ENCODE measurements at places on chromosomes 13 and 19.

GRCh38 chr13:46389457-46390451, 2.7 kb upstream of the RUBCNL start:
- DNase-seq: no peak

- DNase-seq: no peak
These were observed 81.2 kb upstream of the STK24 start for GRCh38 chr13:98658131-98658530.

DNA sequence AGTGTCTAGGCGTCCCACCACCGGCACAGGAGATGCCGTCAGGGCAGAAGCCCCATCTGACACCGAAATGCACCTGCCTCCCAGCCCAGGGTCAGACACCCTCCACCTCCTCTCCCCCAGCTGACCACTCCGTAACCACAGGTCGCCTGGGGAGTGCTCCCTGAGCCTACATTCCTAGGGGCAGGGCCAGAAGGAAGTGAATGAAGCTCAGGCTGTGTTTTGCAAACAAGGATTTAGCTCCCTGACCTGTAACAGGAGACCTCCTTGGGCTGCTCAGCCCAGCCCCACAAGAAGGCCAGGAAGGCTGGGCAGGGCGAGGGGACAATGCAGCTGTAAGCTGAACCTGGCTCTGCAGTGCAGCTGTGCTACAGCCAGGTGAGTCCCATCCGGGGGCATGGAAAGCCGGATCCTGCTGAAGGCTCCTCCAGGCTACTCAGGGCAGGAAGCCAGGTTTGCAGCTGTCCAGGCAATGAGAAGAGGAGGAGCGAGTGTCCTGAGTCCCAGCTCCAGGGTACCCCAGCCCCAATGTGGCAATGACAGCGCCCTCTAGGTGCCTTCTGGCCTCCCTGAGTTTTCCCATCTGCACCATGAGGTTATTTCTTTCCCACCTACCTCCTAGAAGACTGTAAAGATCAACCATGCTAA, 42.1 kb downstream of the RHPN2 start:
- DNase-seq: no peak

DNA sequence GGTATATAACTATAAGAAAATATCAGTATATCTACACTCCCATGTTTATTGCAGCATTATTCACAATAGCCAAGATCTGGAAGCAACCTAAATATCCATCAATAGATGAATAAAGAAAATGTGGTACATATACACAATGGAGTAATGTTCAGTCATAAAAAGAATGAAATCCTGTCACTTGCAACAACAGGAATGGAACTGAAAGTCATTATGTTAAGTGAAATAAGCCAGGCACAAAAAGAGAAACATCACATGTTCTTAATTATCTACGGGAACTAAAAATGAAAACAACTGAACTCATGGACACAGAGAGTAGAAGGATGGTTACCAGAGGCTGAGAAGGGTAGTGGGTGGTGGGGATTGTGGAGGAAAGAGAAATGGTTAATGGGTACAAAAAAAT, 665.2 kb downstream of the TBC1D4 start:
- DNase-seq: no peak

- DNase-seq: no peak
These were observed 50.1 kb upstream of the SLC15A1 start for GRCh38 chr13:98802559-98802958.

DNA sequence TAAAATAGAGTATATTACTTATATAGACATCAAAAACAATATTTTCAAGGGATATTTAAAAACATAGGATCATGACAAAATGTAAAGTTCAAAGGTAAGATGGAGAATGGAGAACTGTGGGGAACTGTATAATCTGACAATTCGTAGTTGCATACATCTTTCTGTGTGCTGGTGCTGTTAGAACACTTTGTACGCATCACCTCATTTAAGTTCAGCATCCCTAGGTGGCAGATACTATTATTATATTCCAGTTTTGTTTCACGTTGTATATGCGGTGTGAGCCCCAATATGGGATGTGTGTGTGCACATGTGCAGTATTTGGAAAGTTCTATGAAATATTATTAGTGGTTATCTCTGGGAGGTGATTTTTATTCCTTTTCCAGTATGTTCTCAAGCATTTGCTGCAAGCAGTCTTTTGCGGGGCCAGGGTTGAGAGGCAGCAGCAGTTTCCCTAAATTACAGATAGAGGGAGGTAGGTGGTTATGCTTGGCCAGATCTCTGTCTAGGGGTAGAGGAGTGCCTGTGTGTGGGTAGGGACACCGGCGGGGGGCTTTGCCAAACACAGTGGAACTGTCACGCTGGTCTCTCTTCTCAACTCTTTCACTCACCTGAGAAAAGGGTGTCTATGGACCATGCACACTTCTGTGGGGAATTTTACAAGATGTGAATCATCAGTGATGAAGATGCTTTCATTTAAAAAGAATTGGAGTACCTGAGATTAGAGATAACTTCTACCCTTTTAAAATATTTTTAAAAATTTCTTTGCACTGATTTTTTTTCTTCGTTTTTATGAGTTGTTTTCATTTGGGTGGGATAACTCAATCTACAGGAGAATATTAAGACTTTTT, 55.6 kb upstream of the ALOX5AP start:
- no peak for DNase-seq

- no peak for DNase-seq
These were observed 211.7 kb upstream of the IRS2 start for GRCh38 chr13:109998037-109998436.

DNA sequence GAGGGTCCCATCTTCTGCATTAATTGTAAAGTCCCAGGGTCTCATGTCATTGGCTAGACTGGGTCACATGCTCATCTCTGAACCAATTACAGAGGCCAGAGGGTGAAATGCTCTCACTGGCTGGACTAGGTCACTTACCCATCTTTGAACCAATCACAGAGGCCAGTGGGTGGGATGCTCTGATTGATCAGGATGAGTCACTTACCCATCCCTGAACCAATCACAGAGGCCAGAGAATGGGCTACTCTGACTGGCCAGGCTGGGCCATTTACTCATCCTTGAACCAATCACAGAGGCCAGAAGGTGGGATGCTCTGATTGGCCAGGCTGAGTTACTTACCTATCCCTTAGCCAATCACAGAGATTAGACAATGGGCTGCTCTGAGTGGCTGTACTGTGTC, 5.3 kb downstream of the MISP start:
- DNase-seq: no peak

DNA sequence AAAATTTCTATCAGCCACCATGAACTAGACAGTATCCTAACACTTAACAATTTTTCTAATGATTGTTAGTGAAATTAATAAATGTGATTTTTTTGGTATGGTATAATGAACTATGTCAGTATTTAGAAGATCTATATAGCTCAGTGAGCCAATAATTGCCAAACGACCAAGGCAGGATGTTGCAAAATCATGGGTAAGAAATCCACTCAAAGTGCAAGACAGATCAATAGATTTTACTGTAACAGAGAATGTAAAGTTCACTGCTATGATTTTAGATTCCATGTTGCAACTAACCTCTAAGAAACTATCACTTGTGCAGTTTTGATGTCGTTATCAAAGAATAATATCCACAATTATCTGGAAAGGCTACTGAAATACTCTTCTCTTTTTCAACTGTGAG, 44.0 kb upstream of the MYCBP2 start:
- no peak for DNase-seq

GRCh38 chr13:46137627-46138317, 32.9 kb upstream of the CPB2 start:
- no peak for DNase-seq

DNA sequence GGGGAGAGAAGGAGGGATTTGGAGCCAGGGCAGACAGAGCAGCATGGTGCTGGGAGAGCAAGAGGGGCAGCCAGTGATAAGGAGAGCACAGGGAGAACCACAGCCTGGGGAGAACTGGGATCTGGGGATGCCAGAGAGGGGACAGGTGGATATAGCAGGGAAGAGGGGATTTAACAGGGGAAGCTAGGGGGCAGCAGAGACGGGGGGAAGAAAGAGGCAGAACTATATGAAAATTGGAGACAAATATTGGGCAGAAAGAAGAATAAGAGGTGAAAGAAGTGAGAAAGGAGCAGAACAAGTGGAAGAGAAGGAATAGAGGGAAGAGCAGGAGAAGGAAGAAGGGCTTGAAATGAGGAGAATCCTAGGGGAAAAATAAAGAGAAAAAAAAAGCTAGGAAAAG, 6.5 kb upstream of the ZNF528 start:
- DNase-seq: no peak

GRCh38 chr13:110442930-110443621, 118.4 kb downstream of the RAB20 start:
- no peak for DNase-seq

- no peak for DNase-seq
These were observed 10.2 kb upstream of the TPP2 start for GRCh38 chr13:102586615-102587014.

- DNase-seq: peak; percentile 76
These were observed 29.4 kb downstream of the SMIM24 start for GRCh38 chr19:3450796-3451411.

DNA sequence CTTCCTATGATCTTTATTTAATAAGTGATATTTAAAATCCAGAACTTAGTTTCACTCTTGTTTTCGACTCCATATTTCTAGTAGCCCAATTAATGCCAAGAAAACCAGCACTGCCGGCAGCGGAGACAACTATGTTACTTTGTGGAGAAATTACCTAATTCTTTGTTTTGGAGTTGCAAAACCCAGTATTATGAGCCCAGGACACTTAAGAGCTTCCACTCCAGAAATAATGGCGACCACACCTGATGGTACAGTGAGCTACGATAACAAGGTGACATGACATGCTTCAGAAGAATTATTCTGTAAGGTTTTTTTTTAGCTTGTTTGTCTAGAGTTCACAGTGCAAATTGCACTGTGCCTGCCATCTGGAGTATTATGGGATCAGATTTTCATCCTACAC, 136.4 kb downstream of the ZAR1L start:
- DNase-seq: no peak

- no peak for DNase-seq
These were observed 142.2 kb downstream of the SIPA1L3 start for GRCh38 chr19:38049105-38049649.

DNA sequence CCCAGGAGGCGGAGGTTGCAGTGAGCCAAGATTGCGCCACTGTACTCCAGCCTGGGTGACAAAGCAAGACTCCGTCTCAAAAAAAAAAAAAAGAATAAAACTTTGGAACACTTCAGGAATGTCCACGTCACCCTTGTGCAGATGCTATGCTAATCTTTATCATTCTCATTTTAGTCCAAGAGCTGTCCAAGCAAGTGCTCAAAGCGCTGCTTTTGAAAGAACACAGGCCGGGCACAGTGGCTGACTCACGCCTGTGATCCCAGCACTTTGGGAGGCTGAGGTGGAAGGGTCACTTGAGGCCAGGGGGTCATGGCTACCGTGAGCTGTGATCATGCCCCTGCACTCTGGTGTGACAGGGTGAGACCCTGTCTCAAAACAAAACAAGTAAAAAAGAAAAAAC, 11.1 kb upstream of the UQCR11 start:
- peak; percentile 30 for DNase-seq

- no peak for DNase-seq
These were observed 336.6 kb downstream of the TEX29 start for GRCh38 chr13:111657013-111657412.

- DNase-seq: no peak
These were observed 242.2 kb downstream of the DCLK1 start for GRCh38 chr13:35888981-35889380.

DNA sequence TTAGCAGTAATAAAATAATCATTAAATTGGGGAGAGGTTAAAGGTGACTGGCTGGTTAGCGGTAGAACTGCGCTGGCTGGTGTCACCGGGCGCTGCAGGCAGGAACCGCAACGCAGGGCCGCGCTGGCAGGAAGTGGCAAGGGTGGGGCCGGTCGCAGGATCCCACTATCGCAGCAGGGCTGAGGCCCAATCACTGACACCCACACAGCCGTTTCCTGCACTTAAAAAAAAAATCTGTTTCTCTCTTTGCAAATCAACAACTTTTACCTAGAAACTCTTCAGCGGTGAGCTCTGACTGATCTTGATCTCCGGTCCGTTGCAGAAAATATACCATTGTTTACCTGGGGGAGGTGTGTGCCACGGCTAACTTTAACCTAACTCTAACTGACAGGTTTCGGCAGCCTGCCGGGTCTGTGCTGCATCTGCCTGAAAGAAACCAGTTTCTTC, 46.9 kb downstream of the KLF2 start:
- peak; percentile 71 for DNase-seq

GRCh38 chr19:16064209-16064889, 11.9 kb upstream of the TPM4 start:
- DNase-seq: no peak

DNA sequence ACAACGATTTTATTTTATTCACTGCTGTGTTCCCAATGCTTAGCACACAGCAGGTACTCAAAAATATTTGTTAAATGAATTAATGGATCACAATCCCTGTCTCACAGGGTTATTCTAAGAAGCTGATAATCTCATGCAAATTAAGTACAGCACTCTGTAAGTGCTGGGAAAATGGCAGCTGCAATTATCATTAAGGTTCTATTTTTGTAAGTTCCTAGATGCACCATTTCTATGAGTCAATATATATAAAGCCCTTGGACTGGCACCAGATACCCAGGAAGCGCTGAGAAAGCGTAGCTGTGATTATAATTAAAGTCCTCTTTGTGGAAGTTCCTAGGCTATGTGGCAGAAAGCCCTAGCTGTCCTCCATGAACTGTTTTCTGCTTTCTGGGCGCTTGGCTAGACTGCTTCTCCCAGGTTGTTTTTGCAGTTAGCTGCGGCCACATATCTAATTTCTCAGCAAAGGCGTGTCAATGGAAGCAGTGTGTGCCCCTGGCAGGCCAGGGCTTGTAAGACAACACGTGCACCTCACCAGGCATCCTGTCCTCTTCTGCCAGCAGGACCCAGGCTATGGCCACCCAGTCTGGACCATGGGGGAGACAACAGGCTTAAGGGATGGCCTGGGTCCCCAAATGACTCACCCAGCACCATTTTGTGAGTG, 5.2 kb upstream of the SRRM5 start:
- no peak for DNase-seq

DNA sequence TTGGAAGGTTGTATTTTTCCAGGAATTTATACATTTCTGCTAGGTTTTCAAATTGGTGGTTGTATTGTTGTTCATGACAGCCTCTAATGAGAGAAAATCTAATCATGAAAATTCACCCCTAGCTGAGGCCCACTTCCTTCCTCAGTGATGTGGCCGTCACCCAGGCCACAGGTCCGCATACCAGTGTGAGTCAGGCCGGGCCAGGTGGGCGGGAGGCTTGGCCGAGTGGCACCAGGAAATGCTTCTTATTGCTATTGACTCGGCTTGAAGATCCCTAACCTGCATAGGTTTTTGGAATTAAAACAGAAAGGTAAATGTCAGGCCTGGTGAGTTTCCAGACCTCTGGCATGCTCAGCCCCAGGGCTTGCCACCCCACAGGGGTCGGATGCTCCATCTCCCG, 88.7 kb downstream of the SCGB2B2 start:
- DNase-seq: no peak

GRCh38 chr13:98570929-98571372, 6.0 kb downstream of the STK24 start:
- no peak for DNase-seq

GRCh38 chr13:114259974-114260373, 21.4 kb upstream of the UPF3A start:
- no peak for DNase-seq

Measured in mucosa of gallbladder (tissue), 1 donor.